ENCODE measurements at places on chromosomes 16 and 17.
A peak's percentile ranks its signal among the peaks of the same experiment; 100 is the strongest.

- DNase-seq = no peak
Observed at GRCh38 chr17:45973946-45974859, 24.8 kb upstream of the STH start.

GRCh38 chr17:4856937-4857314 lies 23.8 kb downstream of the MINK1 start:
- no peak for DNase-seq

- no peak for DNase-seq
Observed at GRCh38 chr16:56493126-56493525, 26.7 kb downstream of the BBS2 start.

- DNase-seq = no peak
Observed at GRCh38 chr17:28071891-28072606, 29.6 kb downstream of the NLK start.

DNA sequence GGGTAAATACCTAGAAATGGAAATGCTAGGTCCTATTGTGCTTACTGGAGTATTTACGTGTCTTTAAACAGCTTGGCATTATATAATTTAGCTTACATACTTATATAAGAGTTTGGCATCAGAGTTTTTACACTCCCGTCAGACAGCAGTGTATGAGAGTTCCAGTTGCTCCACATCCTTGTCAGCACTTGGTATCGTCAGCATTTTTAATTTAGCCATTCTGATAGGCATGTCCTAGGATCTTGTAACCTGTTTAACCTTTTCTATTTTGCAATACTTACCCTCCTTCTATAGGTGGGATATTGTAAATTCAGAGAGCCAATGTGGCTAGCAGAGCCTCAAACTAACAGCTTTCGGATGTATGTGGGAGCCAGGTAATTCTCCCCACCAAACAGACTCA lies 228.3 kb upstream of the EEF2KMT start:
- DNase-seq = no peak

GRCh38 chr17:63988741-63989621 lies 9.2 kb upstream of the PRR29 start:
- no peak for DNase-seq

DNA sequence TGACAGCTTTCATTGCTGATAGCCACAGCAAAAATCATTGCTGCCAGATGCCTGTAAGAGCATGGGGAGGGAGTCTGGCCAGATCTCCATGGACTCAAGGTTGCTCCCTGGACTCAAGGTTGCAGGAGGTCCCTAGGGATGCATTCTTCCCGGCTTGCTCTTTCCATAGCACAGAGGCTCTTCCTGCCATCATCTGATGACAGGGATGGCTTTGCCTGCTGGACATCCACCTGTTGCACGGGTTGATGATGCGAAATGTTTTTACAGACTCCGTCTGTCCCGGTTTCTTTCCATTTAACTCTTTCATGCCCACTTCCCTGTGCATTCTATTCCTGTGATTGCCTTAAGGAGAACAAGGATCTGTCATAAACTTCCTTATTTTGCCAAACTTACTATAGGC lies 115.6 kb upstream of the HSBP1 start:
- no peak for DNase-seq

GRCh38 chr17:409308-409847 lies 56.8 kb upstream of the RPH3AL start:
- no peak for DNase-seq

DNA sequence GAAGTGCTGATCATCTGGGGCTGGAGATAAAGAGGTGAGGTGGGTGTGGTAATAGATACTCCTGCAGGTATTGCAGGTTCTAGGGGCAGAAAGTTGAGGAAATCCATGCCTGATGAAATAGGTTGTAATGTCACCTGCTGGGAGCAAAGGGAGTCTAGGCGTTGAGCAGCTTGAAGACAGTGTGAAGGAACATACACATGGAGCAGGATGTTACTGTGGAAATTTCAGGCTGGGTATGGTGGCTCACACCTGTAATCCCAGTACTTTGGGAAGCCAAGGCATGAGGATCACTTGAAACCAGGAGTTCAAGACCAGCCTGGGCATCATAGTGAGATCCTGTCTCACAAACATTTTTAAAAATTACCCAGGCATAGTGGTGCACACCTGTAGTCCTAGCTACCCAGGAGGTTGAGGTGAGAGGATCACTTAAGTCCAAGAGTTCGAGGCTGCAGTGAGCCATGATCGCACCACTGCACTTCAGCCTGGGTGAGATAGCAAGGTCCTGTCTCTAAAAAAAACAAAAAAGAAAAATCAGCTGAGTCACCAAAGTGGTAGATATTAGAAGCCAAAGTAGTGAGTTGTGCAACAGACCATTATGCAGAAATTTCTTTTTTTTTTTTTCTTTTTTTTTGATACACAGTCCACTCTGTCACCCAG lies 9.1 kb upstream of the CRYBA1 start:
- no peak for DNase-seq

DNA sequence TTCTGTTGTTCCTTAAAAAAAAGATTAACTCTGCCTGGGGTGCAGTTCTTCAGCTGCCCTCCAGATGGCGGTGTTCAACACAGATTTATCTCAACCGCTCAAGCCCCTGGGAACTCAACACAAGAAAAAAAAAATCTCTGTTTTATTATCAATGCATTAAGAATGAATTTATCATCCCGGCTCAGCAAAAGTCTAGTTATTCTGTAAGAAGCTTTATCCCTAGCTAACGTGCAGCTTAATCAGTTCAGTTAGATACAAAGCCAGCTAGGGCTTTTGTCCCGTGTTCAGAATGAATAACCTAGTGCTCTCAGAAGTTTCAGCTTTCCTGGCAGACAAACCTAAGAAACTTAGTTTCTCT lies 475.9 kb upstream of the CCL2 start:
- peak; percentile 5 for DNase-seq

DNA sequence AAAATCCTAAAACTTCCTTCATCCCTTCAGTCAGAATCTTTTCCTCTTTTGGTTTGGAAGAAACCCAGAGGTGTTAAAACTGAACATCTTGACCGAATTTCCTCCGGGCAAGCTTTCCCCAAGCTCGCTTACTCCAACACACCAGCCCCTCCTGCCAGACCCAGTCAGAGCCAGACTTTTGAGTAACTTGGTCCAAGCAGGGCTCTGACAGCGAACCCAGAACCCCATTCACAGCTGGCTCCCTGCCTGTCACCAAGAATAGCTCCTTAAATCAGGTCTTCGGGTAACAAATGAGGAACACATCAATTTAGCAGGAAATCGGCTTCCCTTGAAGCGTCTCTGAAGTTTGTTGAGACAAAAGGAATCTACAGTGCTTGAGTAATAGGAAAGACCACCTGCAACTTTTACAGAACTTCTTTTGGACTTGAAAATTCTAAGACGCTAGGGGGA lies 27.3 kb downstream of the GAS7 start:
- no peak for DNase-seq

DNA sequence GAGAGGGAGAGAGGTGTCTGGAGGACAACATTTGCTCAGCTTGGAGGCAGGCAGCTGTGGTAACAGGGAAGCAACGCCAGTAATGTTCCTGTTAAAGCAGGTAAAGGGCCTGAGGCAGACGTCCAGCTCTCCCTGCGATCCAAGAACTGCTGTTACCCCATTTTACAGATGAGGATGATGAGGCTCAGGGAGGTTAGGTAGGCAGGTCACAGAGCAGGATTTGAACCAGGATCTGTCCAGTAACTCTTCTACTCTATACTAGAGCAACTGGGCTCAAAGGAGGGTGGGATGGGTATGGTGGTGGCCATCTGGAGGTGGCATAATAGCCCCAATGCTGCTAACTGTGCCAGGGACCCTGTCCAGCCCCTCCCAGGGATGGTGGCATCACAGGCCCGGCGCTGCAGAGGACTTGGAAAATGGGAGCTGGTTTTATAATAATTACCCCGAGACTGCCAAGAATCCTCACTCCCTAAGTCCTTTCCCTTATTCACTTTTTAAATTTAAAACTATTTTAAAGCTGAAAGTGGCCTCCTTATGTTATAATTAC lies 12.0 kb downstream of the CA7 start:
- no peak for DNase-seq

DNA sequence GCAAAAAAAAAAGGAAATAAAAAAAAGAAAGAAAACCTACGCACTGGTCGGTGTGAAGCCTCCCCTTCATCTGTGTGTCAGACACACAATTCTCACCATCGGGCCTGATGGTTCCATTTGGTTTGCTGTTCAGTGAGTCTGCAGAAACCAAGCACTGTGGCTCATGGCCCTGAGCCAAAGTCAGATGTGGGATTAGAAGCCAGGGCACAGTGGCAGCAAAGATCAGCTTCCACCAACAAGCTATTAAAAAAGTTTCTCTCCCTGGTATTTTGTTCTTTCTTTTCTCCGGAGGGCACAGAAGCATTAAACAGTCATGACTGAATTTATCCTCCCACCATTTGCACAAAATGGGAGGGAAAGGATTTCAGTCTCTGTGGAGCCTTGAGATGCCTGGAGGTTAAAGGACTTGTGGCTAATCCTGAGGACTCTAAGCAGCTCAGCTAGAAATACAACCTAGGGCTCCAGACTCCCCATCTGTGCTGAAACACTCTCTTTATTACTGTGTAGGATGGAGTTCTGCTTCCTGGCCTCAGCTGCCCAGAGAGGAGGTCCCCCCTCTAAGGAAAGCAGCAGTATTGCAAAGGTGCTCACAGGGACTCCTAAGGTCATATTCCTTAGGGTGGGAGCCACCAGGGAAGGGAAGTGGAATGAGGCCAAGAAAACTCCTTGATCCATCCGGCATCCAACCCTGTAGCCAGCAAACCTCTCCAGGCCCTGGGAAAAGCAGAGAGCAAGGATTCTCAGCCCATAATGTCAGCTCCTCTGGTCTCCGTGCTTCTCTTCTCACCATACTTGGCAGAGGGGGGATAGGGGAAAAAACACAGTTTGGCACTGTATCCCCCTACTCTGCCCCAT lies 28.2 kb downstream of the SLC39A11 start:
- DNase-seq = no peak

GRCh38 chr17:13776027-13776551 lies 174.4 kb upstream of the HS3ST3A1 start:
- no peak for DNase-seq

DNA sequence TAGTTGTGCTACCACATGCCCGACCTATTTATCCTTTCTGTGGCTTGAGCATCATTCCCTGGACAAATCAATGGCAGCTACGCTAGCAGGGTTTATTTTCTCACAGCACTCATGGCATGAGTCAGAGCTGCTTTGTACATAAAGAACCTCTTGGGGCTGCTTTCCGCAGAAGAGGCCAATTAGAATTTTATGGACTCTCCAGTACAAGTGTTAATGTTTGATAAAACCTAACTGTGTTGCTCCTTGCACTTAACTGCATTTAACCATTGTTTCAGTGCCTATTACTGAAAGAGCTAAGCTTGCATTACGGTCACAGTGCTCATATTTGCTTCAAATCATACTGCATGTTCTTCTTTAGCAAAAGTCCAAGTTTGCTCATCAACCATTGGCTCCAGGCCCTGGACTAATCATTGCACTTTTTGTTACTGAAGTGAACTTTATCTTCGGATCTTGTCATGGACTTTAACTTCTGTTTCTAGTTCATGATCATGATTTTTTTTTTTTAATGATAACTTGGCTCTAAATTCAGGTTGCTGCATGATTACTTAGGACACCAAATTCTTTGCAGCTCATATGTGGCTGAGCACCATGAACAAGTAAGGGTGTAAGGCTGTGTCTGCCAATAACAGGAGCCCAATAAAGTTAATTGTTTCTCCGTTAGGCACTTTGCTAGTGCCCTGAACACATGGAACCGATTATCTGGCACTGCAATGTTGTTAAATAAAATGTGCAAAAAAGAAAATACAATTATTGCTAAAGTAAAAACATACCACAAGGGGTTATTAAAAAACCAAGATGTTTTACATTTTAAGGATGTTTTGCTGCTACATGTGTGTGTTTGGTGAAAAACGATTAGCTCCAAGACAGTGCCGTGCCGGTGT lies 492.2 kb downstream of the KCNJ2 start:
- DNase-seq = no peak

GRCh38 chr17:3738562-3739295 lies 15.0 kb downstream of the HASPIN start:
- no peak for DNase-seq

GRCh38 chr17:609232-609810 lies 105.3 kb downstream of the VPS53 start:
- no peak for DNase-seq

DNA sequence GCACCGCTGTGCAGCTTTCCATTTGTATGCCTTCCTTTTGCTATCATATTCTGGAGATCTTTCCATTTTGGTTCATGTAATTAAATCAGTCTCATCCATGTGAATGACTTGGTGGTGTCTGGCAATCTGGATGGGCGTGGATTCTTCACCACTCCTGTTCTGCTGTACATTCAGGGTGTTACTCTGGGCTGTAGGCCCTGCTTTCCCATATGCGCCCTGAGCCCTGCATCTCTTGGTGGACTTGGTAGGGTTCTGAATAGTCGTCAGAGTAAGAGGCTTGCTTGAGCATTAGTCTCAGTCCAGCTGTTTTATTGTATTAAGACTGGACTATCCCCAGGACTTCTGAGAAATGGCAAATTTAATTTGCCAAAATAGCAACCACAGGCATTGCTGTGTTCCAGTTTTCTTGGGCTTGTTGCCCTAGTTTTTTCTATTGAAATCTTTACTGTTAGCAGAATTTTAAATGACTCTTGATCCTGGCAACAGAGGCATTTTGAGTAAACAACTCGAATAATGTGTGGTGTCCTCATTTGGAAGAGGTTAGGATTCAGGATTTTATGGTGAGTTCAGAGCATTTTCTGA lies 14.9 kb downstream of the BANP start:
- no peak for DNase-seq

- no peak for DNase-seq
Observed at GRCh38 chr17:74449773-74450172, 16.7 kb upstream of the CD300A start.

GRCh38 chr17:27396045-27396444 lies 60.2 kb upstream of the KSR1 start:
- DNase-seq = no peak

- DNase-seq = no peak
Observed at GRCh38 chr17:20284570-20285295, 182.6 kb downstream of the LGALS9B start.

DNA sequence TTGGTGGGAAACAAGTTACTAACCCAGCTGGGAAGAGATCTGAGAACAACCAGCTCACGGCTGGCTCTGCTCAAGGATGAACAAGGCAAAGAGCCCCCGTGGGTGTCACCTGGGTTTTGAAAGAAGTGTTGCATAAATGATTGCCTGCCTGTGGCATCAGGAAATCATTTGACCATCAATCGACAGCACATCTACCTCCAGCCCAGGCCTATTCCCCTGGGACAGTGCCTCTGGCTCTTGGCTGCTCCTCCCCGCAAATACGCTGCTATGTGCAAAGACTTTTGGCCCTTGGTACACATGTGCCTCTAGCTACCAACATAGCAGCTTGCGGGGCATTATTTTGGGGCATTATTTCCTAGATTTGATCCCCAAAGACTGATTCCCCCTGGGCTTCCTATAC lies 39.4 kb upstream of the SMPD3 start:
- DNase-seq = no peak

DNA sequence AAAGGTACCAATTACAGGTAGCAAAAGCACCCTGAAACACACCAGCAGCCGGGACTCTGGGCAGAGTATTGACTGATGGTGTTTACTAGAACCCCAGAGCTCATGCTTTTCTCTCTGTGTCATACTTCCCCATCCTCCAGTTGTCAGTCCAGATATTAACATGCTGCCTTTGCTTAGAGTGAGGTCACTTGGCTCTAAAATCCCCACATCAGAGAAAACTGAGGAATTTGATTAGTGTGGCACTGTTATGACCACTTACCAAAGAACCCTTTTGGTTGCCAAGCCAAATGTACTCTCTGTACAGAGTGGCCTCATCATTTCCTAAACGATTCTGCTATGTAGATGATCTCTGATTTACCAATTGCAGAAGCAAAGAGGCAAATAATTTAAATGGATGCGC lies 80.4 kb downstream of the ABCC12 start:
- DNase-seq = no peak

- DNase-seq = no peak
Observed at GRCh38 chr17:39617446-39618245, 9.1 kb upstream of the PPP1R1B start.
